Iris pigment epithelial cell (primary cell): ENCODE measurements at places on chromosomes 11 and 22.

DNA sequence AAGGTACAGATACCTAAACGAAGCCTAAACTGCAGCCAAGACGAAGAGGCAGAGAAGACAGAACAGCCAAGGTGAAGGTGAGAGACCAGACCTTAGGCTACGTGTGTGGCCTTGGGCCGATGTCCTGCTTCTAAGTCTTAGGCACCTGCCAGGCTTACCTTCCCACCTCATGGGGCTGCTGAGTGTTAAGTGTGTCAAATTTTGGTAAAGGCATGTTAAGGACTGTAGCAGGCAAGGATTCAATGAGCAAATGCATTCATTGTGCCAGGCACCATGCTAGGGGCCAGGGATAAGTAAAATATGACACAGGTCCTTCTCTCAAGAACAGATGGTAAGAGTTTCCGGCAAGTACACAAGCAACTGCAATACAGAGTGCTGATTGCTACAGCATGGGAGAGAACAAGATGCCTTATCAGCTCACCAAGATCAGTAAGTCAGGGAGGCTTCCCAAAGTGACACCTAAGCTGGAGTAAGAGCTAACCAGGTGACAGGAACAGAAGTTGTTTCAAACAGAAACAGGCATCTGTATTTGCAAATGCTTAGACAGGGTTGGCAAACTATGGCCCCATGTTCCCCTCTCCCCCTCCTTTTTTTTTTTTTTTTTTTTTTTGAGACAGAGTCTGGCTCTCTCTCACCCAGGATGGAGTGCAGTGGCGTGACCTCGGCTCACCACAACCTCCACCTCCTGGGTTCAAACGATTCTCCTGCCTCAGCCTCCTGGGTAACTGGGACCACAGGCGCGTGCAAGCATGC, 46.7 kb downstream of the CLTCL1 start:
- DNase-seq: no peak

DNA sequence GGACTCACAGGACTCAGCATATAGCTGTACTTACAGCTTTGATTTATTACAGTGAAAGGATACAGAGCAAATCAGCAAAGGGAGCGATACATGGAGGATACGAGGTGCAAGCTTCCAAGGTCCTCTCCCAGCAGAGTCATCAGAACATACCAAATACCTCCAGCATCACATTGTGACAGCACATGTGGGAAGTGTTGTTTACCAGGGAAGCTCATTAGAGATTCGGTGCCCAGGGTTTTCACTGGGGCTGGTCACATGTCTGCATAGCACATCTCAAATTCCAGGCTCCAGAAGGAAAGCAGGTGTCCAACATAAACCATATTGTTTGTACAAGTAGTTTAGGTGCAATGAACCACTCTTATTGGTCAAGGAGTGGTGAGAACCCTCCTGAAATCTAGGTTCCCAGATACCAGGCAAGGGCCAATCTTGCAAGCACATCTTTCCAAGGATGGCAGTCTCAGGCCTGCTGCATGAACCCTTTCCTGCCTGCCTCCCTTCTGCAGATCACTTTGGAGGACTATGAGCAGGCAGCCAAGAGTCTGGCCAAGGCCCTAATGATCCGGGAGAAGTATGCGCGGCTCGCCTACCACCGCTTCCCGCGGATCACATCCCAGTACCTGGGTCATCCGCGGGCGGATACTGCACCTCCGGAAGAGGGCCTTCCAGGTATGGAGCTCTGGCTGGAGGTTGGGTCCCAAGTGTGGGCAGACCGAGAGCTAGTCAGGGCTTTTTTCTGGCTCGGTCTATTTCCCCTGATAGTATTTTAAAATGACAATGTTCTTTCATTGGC, 26.7 kb downstream of the AMPD3 start:
- no peak for DNase-seq

- no peak for DNase-seq
Measured at GRCh38 chr11:66718320-66718971, 10.6 kb downstream of the SPTBN2 start.

DNA sequence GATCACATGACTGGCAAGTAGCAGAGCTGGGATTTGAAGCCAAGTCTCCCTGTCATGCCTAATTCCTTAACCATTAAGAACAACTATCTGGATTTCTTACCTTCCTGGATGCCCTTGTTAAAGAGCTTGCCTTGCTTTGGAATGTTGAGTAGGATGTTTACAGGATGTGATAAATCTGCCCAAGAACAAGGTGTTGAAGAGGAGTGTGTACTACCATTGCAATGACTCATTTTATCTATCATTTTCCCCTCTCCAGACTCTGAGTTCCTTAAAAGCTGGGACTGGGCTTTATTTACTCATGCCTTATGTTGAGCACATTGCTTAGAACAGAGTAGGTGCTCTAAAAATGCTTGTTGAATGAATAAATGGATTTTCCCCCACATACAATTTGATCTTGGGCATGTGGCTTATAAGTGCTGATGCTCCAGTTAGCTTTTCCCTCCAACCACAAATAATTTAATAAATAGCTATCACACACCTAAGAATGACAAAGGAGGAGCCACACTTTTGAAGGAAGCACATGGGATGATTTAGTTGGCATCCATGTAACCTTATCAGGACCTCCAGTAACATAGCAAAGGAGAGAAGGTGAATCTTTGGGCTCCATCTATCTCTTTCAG, 268.6 kb upstream of the SESN3 start:
- no peak for DNase-seq

- no peak for DNase-seq
Measured at GRCh38 chr22:42303396-42304323, 33.2 kb upstream of the TCF20 start.

GRCh38 chr22:35733791-35734516, 16.3 kb downstream of the APOL5 start:
- DNase-seq: no peak

DNA sequence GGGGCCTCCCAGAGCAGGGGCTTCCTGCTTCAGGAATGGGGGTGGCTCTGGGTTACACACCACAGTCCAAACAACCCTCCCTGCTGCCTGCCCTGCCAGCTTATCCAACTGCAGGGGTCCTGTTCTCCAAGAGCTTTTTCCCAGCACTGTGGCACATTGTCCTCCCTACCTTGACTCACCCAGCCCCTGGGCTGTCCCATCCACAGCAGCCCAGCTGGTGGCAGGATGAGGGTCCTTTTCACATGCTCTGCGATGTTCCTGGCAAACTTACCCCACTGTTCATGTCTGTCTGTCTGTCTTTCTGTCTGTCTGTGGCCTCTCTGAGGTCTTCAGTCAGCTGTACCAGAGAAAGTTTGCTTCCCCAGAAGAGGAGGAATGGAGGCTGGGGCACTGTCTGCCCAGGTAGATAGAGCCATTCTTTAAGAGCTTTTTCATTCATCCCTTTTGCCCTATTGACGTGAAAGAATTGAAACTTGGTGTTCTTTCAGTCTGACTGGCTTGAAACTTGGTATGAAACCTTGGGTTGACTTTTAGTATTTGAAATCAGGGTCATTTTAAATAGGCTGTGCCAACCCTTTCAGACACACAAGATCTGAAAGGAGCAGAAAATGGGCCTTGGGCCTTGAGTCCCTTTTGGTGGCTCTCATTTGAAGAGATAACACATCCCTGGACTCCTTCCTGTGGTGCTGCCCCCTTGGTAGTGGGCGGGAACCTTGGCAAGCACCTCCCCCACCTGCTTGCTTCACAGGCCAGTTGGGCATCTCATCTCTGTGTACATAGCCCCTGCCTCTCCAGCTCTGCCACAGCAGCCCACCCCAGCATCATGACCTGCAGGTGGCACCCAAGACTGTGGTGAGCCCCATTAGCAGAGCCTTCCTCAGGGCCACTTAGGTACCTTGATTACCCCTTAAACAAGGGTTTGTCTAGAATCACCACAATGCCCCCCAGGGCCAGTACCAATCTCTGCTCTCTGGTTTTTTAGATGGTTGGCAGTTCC, 74.6 kb upstream of the SUSD2 start:
- no peak for DNase-seq

DNA sequence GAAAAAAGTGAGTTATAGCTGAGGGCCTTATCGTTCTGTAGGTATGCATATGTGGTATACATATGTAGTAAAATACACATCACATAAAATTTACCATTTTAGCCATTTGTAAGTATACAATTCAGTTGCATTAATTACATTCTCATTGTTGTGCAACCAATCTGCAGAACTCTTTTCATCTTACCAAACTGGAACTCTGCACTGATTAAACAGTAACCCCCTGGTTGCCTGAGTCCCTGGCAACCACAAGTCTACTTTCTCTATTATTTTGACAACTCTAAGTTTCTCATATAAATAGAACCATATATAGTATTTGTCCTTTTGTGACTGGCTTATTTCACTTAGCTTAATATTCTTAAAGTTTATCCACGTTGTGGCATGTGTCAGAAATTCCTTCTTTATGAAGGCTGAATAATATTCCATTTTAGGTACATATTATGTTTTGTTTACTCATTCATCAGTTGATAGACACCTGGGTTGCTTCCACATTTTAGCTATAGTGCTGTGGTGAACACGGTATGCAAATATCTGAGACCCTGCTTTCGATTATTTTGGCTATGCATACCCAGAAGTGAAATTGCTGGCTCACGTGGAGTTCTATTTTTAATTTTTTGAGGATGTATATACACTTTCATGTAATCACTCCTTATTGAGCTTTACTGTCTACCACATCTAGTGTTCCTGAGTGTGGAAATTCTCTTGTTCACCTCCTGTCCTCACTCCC, 1.6 kb upstream of the DDX10 start:
- no peak for DNase-seq

GRCh38 chr11:19938169-19938856, 222.0 kb downstream of the DBX1 start:
- peak; percentile 64 for DNase-seq

GRCh38 chr11:13137844-13138301, 128.8 kb downstream of the RASSF10 start:
- DNase-seq: peak; percentile 12

DNA sequence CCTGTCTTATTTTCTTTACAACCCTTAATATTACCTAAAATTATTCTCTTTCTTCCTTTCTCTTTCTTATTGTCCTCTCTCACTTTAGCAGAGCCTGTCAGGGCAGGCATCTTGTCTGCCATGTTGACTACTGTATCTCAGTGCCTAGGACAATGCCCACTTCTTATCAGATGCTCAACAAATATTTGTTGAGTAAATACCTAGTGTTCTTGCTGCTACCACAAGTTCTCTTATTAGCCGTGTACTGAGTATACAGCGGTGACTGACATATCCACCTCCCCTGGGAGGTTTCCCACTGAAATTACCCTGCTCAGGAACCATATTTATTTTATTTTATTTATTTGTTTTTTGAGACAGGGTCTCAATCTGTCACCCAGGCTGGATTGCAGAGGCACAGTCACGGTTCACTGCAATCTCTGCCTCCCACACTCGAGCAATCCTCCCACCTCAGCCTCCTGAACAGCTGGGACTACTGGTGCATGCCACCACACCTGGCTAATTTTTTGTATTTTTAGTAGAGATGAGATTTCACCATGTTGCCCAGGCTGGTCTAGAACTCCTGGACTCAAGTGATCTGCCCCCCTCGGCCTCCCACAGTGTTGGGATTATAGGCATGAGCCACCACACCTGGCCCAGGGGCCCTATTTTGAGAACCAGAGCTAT, 6.7 kb downstream of the HPX start:
- DNase-seq: no peak

DNA sequence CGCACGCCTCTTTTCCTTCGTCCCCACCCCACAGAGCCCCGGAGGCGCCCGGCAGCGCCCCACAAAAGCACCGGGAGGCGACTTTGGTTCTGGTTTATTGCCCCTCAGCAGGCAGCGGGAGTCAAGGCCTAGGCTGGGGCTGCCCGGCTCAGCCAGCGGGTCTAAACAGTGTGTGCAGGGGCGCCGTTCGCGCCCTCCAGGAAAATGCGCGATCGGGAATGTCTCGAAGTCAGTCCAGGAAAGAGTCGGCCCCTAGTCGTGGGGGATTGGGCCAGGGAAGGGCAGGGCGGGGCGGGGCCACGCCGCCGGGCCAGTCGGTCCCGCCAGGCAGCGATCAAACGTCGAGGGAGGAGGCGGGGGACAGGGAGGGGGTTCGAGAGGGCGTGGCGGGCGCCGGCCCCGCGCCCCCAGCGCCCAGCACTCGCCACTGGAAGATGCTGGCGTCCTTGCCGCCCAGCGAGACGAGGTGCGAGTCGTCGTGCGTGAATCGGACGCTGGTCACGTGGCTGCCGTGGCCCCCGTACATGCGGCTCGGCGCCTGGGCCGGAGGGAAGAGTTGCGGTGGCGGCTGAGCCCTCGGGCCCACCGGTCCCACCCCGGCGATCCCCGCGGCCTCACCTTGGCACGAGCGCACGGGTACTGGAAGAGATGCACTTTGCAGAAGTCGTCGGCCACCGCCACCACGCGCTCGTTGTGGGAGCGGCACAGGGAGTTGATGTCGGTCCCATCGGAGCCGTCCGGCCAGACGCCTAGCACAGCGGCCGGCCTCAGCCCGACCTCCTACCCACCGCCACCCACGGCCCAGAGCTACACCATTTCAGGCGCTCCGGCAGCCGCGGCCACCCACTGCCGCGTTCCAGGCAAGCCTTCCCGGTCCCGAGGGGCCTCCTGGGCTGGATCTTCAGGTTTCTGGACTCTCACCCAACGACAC, 741 bp upstream of the MTA2 start:
- DNase-seq: peak; percentile 60

DNA sequence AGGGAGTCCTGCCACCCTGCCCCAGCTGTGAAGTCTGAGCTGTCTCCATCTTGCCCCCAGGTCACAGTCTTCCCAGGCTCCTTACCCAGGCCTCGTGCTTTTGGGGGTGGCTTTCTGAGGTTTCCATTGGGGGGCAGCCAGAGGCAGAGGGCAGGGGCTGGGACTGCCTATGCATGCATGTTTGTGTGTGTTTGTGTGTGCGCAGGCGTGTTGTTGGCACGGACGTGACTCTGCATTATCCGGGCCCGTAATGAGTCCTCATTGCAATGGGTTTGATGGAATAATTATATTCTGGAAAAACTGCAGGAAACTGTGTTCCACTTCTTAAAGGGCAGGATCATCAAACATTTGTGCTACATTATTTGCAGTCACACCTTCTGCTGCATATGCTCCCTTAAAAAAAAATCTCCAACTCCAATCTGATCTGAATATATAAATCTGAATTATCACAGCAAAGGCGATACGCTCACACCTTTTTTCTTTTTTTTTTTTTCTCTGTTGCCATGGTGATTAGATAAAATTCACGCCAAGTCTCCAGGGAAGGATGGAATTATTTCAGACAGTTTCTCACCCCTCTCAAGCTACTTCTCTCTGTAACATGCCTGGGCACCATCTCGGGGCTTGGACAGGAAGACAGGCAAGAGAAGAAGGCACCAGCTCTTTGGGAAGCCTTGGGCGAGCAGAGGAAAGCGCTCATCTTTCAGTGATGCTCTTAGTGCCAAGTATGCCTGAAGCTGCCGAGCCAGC, 45.9 kb downstream of the DSCAML1 start:
- no peak for DNase-seq

DNA sequence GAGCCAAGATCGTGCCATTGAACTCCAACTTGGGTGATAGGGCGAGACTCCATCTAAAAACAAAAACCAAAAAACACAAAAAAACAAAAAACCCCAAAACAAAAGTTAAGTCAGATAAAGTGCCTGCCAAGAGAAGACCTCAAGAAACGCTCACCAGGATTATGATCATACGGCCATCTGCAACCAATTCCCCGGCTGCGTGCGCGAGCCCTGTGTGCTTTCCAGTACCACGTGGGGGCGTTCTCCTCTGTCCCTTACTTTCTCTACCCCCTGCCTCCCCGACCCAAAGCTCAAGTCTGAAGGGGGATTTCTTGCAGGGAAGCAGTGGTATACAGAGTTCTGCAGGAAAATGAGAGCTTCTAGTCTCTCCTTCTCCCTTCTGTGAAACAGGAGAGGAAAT, 10.5 kb upstream of the RPS19BP1 start:
- peak; percentile 51 for DNase-seq
